Chondrocyte (in vitro differentiated cells): ENCODE measurements at places on chromosomes 7 and 10. TPM values are rescaled to one million over a fixed set of nuclear protein-coding genes. Genes with fewer than 3 reads are reported as not detected.

Gene AKR1B15
- not detected in 3 replicates for total RNA-seq

DNA sequence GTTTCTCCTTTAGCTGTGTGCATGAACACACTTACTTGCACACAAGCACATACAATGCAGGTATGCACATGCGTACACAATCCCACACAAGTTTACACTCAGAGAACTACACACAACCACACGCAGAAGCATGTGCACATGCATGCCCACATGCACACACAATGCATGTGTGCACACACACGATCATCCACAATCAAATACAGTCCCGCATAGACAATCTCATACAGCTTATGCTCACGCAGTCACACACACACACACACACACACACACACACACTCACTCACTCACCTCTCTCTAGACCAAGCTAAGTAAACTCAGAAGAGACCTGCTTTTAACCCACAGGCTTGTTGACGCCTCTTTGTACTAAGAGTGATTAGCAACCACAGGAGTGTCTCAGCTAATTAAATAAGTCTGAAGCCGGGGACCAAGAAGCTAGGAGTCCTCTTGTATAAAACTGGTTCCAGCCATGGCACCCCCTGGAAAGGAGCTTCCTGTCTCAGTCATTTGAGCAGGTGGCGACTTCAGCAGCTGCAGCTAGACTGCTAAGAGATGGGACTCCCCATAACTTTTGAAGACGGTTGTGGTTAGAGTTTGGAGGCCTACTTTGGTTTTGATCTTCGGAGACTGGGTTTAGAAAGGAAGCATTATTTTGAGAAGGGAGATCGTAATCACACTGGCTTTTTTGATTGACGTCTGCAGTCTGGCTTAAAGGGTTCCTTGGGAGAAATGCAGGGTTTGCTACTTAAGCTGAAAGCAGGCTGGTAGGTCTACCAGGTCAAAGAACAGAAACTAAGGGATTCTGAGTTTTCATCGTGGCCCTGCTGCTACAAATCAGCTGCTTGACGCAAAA lies 82.3 kb upstream of the ADRB1 start:
- no peaks in the 10 kb centered on the region for H3K27me3 ChIP-seq
- DNase-seq = no peak
- H3K36me3 ChIP-seq = no peaks in the 10 kb centered on the region
- H3K4me1 ChIP-seq = peaks cover 39% of the 10 kb centered on the region
- H3K27ac ChIP-seq = no peak overlapping the region

Gene PPP1R3C
- total RNA-seq = 24.0 to 39.8 TPM (median 39.0 TPM) in 3 replicates

DNA sequence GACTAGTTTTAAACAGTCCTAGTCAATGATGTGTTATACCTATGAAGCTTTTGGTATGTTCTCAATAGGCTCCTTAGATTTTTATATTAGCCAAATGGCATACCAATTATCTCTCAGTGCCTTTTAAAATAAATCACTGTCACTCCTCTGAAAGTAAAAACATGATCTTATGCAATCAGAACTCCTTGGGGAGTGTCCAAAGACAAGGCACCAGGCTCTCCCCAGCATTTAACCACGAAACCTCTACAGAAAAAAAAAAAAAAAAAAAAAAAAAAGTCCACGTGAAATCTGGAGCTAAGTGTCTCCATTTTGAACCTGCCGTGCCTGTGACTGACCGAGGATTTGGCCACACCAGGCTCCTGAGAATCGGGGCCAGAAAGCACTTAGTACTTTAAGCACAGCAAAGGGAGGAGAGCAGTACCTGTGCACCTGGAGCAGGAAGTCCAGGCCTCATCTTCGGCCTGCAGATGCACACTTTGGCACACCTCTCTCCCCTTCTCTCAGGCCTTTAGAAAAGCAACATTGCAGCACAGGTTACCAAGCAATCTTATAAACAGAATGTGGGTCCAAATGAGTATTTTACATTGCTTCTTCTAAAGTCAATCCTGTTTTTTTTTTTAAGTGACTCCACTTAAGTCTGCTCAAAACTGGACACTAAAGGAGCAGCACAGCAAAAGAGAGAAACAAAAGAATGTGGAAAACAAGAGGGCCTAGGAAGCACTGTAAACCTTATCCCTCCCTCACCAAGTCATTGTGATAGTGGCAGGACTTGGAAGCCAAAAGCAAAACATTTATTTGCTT lies 1.5 kb downstream of the FAM13C start:
- H3K27ac ChIP-seq = no peak overlapping the region
- H3K36me3 ChIP-seq = no peaks in the 10 kb centered on the region
- H3K4me1 ChIP-seq = peaks cover 26% of the 10 kb centered on the region
- no peak overlapping the region for H3K4me3 ChIP-seq
- no peak for DNase-seq

- peaks cover 6% of the 10 kb centered on the region for H3K36me3 ChIP-seq
- peaks cover 43% of the 10 kb centered on the region for H3K4me1 ChIP-seq
- no peaks in the 10 kb centered on the region for H3K27me3 ChIP-seq
- DNase-seq = no peak
- no peak overlapping the region for H3K27ac ChIP-seq
- no peak overlapping the region for H3K4me3 ChIP-seq
These were observed 68.5 kb downstream of the NT5C2 start for GRCh38 chr10:103124420-103125096.

Gene ABCB1
- total RNA-seq = not detected in 3 replicates

GRCh38 chr7:953547-954327 lies 743 bp downstream of the ADAP1 start:
- H3K27ac ChIP-seq = no peak overlapping the region
- peak overlapping the region; percentile 53 for H3K4me3 ChIP-seq
- H3K27me3 ChIP-seq = no peaks in the 10 kb centered on the region

Gene ZNF365
- 5.2 to 10.9 TPM (median 6.0 TPM) in 3 replicates for total RNA-seq

DNA sequence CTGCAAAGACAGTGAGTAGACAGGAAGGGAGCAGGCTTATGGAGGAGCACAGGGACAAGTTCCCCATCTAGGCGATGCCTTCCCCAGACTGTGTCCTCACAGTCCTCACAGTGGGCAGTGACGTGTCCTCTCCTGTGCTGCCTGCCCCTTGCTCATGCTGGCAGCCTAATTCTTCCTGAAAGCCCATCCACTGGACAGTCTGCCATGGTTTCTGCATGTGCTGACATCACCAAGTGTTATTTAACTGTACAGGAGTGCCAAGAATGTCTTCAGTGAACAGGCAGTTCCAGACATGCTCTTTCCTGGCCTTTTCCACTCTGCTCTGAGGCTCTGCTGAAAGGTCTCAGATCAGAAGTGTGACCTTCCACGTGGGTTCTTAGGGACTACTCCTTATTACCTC lies 54.1 kb downstream of the ZNF248 start:
- H3K27ac ChIP-seq = no peak overlapping the region
- no peaks in the 10 kb centered on the region for H3K4me1 ChIP-seq
- H3K36me3 ChIP-seq = no peaks in the 10 kb centered on the region
- H3K4me3 ChIP-seq = no peak overlapping the region
- H3K27me3 ChIP-seq = no peaks in the 10 kb centered on the region
- no peak for DNase-seq

Gene KCND2
- 0.26 to 0.30 TPM in 2 of 3 replicates, not detected in the other for total RNA-seq
